ENCODE measurements at places on chromosomes 3 and 15.

GRCh38 chr3:64853456-64853855 is 165.7 kb upstream of the ADAMTS9 start:
- DNase-seq, result no peak

GRCh38 chr3:194661946-194662345 is 10.0 kb downstream of the LSG1 start:
- no peak for DNase-seq

GRCh38 chr3:122615303-122615702 is 37.9 kb downstream of the PARP15 start:
- DNase-seq, result no peak

DNA sequence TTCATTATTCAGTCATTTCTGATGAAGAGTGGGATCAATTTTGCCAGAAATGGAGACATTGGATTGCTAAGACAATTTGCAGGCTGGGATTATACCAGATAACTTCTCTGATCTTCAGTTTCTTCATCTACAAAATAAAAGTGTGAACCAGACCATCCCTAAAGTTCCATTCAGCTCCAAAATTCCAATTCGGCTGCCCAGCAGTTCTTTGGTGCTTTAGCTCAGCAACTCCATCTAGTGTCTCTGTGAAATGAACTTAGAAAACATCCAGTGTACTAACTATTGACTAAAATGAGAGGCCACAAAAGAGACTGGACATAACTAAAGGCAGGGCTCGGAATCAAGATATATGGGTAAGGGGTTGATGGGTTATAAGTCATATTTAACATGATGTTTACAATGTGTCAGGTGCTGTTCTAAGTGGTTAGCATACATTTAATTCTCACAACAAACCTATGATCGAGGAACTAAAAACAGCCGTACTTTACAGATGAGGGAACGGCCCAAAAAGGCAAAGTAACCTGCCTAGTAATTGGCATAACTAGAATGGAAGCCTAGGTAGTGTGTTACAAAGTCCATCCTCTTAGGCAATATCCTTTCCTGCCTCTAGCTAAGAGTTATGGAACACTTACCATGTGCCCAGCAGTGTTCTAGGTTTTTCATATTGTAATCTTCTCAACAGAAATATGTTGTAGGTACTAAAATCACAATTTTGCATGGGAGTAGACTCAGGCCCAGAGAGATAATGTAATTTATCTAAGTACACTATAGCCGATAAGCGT is 17.0 kb downstream of the THAP10 start:
- DNase-seq, result no peak

GRCh38 chr15:80703965-80704364 is 8.9 kb downstream of the ABHD17C start:
- no peak for DNase-seq

DNA sequence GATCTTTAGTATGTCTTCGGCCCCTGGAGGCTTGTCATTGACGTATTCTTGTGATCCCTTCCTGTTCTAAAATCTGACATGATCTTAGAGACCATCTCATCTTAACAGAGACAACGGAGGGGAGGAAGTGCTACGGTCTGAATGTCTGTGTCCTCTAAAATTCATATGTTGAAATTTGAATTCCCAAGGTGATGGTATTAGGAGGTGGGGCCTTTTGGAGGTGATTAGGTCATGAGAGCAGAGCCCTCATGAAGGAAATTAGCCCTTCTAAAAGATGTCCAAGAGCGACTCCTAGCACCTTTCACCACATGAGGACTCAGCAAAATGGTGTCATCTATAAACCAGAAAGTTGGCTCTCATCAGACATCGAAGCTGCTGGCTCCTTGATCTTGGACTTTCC is 233.2 kb upstream of the CMC1 start:
- no peak for DNase-seq

DNA sequence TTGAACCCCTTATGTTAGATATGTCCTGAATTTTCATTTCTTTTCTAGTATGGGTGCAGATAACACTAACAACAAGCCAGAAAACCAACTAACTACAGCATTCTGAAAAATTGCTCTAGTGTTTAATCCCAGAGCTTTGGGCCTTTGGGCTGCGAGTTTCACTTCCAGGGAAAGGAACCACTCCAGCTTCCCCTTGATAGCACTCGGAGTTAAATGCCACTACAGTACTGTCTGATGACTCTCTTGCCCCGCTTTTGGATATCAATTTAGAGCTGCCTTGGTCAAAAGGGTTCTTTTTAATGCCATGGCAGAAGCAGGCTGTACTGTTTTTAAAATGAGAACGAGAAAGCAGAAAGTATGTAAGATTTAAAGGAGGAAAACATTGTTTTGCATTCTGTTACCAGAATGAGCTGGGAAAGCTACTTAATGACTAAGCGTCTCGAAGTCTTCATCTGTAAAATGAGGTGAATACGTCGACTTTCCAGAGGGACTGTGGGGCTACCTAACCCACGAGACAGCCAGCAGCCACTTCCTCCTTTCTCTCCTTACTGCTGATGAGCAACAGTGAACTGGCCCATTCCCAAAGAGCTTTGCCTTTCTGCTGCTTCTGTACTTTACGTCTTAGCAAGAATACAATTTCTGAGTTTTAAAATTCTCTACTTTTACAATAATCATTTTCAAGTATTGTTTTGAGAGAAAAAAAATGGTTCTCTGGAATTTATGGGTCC is 299.3 kb upstream of the LYSMD4 start:
- no peak for DNase-seq

DNA sequence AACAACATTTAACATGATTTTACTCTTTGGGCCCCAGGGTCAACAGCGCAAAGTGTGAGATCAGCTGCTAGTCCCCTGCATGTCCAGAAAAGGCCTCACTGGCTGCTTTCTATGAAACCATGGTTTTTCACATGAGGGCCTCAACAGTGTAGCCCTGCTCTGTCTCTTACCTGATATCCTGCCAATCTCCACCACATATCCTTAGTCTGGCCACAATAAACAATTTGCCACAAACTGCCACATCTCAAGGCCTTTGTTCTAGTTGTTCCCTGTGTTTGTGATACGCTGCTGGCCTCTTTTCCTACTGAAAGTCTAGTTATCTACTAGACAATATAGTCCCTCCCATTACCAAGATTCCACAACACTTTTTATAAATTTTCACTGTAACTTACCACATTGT is 17.7 kb downstream of the VPS39 start:
- no peak for DNase-seq

DNA sequence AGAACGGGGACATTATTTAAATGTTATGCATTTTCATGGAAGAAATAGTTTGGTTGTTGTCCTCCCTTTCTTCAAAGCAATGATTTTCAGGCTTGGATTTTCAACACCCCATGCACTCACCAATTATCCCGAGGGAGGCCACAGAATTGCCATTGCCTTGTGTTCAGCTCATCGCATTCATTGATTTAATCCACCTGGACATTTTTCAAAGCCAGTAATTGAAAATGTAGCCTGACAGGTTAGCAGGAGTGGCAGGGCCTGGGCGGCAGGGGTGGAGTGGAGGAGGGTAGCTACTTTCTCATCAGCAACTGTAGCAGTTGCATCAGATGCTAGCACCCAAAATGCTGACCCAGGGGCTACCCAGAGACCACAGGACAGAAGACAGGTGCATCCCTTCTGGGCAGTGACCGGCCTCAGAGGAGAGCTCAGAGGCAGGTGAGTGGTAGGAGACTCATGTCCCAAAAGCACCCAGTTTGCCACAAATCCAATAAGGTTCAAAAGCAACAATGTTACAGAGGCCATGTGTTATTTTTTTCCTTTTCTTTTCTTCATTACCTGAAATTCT is 242.4 kb downstream of the CD47 start:
- no peak for DNase-seq

GRCh38 chr3:141401573-141402475 is 33.5 kb downstream of the ZBTB38 start:
- DNase-seq, result peak; percentile 74

GRCh38 chr3:131608296-131608695 is 105.5 kb upstream of the MRPL3 start:
- DNase-seq, result no peak

DNA sequence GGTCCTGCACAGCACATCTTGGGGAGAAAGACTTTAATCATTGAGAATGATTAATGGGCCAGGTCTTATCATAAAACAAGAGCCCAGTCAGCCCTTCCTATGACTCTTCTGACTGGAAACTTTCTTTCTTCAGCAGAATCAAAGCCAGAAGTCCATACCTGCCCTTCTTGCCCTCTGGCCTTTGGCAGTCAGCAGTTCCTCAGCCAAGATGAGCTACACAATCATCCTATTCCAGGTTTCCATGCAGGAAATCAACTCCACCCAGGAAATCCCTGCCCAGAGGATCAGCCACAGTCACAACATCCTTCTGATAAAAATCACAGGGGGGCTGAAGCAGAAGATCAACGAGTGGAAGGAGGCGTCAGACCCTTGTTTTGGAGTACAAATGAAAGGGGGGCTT is 26.9 kb downstream of the ZNF589 start:
- DNase-seq, result no peak

DNA sequence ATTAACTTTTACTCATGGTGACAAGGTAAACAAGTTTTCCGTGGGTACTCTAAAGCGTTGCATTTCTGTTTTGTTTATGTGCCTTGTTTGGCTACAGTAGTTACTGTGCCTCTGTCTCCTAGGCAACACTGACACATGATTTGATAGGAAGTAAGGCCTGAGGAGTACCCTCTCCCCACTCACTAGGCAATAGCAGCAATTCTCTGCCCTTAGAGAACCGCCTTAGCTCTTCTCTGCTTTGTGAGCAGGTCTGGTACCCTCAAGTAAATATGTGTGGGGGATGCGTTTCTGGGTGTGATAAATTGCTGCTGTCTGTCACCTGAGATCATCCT is at the start of gene IL5RA:
Gene IL5RA (minus strand): TSS at position 76 of the 332 bp plus-strand sequence. CDS start 5,390 bp downstream, outside the sequence.
- no peak for DNase-seq

- no peak for DNase-seq
Observed at GRCh38 chr3:5073374-5074085, 48.6 kb upstream of the ARL8B start.

GRCh38 chr3:31934866-31935265 is 46.2 kb downstream of the OSBPL10 start:
- no peak for DNase-seq

GRCh38 chr15:78768531-78769408 is 42.5 kb downstream of the ADAMTS7 start:
- no peak for DNase-seq

DNA sequence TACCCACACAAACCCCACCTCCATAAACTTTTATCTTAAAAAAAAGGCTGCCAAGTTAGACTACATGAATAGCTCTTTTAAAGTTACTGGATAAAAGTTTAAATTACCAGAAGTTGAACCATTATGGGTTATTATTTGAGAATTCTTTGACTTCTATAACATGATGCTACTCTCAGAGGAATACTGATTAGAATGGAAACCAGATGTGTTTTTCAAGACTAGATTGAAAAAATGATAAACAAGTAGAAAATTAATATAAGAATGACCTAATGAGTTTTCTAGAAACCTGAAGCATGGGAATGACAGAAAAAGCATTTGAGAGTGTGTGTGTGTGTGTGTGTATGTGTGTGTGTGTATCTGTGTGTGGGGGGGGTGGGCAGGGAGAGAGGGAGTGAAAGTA is 12.4 kb upstream of the FGF7 start:
- DNase-seq, result no peak

GRCh38 chr3:170749765-170750477 is 120.1 kb downstream of the RPL22L1 start:
- DNase-seq, result no peak

GRCh38 chr15:101458908-101459578 is 30.5 kb downstream of the PCSK6 start:
- peak; percentile 22 for DNase-seq

GRCh38 chr3:74053970-74054516 is 429.3 kb upstream of the PDZRN3 start:
- DNase-seq, result no peak

DNA sequence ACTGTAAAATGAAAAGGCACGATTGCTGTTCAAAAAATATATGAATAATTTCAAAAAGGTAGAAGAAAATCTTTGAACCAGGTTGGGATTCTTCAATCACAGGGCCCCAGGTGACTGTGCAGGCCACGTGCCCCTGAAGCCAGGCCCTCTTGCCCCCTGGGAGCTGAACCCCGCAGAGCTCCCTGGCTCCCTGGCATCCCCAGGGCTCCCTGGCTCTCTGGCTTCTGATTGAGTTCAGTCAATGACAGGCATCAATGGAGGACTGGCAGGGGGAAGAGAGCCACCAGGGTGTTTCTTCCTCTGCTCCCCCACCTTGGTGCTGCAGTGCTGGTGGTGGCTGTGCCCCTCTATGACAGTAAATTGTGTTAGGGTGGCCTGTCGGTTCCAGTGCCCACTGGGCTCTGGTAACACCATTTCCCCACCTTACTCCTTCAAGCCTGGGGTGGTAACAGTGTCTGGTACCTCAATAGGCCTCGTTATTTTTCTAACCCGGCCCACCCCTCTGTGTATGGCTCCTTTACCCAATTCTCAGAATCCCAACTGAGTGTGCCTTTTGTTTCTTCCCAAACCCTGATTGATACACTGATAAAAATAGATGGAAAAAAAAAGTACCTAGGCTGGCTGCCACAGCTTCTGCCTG is 62.6 kb downstream of the STARD5 start:
- no peak for DNase-seq

GRCh38 chr3:54177816-54178215 is 55.5 kb downstream of the CACNA2D3 start:
- DNase-seq, result no peak

GRCh38 chr3:28575100-28575745 is 226.6 kb upstream of the AZI2 start:
- DNase-seq, result peak; percentile 48

GRCh38 chr3:179464323-179465092 is 13.2 kb upstream of the GNB4 start:
- DNase-seq, result peak; percentile 51

DNA sequence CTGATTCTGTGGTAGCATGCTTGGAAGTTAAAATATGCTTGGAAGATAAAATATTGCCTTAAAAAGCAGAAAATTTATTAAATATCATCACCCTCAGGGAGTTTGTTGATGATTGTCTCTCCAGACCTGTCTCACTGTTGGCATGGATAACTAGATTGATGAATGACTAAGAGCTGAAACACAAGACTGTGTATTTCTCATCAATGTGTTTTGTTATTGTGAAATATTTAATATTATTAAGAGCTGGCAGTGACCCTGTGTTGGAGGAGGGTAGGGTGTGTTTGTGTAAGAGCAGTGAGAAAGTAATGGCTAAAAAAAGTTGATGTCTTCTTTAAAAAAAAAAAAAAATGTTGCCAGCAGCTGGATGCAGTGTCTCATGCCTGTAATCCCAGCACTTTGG is 82.2 kb downstream of the ITPR1 start:
- DNase-seq, result no peak

DNA sequence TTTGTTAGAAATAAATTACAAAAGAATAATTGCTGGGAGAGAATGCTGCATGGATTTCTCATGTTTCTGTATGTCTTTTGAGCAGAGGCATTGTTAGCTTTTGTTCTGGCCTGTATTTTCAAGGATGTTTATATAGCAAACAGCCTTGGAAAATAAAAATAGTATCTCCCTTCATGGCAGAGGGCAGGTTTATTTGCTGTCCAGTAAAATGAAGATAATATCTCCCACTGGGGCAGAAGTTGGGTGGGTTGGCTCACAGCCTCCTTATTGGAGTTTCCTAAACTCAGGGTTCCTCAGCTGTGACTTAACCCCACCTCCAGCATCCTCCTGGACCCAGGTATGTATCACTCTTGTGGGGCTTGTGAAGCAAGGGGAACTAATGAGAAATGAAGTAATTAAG is 43.7 kb upstream of the THSD4 start:
- no peak for DNase-seq

All from activated CD8-positive, alpha-beta memory T cell treated with anti-CD3 and anti-CD28 coated beads, Interleukin-2, amount 50 U/mL, for 48 hours (primary cell).